OCI-LY7 (cell line): ENCODE measurements at places on chromosomes 6 and 20.

DNA sequence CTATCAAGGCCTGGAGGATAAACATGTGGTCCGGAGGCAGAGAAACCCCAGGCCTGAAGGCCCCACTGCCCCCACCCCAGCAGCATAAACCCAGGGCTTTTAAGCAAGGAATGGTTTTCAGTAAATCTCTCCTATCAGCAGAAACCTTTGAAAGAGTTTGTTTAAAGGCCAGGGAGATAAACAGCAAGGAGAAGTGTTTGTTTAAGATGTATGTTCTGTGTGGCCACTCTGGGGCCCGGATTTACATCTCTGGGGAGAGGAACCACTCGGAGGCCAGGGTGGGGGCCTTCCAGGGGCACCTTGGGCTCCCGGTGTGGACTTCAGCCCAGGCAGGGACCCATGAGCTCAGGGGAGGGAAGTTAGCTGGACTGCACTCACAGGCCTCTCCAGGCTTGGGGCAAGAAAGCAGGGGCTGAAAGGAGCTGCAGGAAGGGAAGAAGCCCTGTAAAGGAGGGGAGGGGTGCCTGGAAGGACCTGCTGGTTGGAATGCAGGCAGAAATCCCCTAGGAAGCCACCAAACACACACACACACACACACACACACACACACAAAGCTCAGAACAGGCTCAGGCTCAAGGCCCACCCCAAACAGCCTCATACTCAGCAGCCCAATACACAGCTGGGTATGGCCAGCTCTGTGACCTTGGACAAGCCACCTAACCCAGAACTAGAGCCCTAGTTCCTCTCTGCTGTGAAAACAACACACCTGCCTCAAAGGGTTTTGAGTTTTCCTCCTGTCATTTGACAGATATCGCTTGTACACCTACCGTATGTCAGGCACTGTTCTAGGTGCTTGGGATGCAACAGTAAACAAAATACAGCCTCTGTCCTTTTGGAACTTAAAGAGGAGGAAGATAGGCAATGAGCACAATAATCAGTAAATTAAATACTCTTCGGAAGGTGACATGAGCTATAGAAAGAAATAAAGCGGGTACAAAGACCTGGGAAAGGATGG lies 26.2 kb upstream of the FOXP4 start:
- DNase-seq: no peak

DNA sequence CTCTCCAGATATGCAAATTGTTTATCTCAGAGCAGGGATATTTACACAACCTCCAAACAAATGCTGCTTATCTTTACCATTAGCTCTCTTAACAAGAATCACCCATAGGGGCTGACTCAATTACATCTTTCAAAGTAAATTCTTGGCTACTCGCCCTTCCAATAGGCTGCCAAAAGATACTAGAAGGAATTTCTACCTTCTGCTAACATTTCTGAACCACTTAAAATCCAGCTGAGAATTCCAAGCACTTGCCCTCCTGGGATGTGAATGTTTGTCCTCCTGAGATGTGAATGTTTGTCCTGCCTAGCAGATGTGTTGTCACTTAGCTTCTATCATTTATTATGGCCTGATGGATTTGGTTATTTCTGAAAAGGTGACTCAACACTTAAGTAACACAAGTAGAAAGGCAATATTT lies 388.0 kb downstream of the GJA1 start:
- no peak for DNase-seq

DNA sequence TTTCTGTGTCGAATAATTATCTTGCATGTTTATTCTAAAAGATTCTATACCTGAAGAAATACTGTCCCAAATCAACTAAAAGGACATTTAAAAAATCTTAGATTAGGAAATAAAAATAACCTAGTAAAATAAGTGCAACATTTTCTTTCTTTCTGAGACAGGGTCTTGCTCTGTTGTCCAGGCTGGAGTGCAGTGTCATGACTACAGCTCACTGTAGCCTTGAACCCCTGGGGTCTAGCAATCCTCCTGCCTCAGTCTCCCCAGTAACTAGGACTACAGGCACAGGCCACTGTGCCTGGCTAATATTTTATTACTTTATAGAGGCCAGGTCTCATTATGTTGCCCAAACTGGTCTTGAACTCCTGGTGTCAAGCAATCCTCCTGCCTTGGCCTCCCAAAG lies 48.7 kb downstream of the RARS2 start:
- no peak for DNase-seq

- DNase-seq: no peak
These were observed 110.6 kb upstream of the GLP1R start for GRCh38 chr6:38937839-38938613.

GRCh38 chr20:63963348-63963741 lies 6.4 kb downstream of the ZNF512B start:
- no peak for DNase-seq

- DNase-seq: no peak
These were observed 42.6 kb downstream of the NCOA3 start for GRCh38 chr20:47544240-47544639.

- no peak for DNase-seq
These were observed 5.5 kb upstream of the TFAP2D start for GRCh38 chr6:50707652-50708300.

GRCh38 chr20:32891491-32891890 lies 32.8 kb downstream of the EFCAB8 start:
- no peak for DNase-seq

DNA sequence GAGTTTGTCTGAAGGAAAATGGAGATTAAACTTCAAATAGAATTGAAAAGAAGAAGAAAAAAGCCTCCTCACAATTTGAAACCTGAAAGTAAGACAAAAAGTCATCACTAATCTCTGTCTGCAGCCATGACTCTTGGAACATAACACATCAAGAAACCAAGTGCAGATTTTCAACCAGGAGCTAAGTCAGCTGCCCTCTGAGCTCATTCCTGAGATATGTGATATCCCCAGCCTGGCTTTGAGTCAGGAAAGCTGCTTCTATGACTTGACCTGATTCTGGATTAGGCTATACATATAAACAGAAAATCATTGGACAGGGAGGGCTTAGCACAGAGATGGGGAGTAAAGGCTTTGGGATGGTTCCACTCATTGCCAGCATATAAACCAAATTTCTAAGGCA lies 891.4 kb downstream of the TFAP2A start:
- DNase-seq: no peak

DNA sequence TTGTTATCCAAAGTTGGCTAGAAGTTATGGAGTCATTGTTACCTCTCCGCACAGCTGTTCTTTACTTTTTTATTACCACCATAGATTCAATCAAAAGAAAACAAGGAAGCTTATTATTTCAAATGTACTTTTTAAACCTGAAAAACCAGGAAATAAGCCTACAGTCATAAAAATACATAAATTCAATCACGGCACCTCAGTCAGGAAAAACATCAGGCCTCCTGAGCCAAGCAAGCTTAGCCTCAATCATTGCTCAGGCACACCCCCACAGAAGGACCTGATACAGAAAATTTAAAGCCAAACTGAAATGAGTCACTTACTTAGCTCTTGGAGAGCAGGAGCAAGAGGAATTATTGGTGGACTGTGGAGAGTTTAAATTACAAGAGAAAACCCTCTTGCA lies 44.3 kb downstream of the MARCKS start:
- DNase-seq: no peak

GRCh38 chr6:150177259-150177951 lies 34.6 kb downstream of the PPP1R14C start:
- no peak for DNase-seq

DNA sequence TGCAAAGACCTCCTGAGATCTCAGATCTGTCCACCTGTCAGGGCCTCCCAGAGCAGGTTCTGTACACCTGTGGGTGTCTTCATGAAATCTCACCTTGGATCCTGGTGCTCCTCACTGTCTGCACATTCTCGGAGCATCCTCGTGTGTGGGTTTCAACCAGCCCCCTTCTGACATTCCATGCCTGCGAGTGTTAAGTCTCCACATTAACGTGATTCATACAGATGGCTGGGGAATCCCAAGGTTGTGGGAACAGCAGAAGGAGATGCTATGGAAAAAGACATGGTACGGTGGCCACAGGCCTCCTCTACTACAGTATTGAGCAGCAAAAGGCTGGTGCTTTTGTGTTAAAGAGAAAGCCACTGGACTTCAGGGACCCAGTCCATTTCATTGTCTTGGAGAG lies 556.5 kb downstream of the DHX35 start:
- DNase-seq: no peak

- DNase-seq: no peak
These were observed 1080.7 kb downstream of the GRIK2 start for GRCh38 chr6:102474041-102474807.

DNA sequence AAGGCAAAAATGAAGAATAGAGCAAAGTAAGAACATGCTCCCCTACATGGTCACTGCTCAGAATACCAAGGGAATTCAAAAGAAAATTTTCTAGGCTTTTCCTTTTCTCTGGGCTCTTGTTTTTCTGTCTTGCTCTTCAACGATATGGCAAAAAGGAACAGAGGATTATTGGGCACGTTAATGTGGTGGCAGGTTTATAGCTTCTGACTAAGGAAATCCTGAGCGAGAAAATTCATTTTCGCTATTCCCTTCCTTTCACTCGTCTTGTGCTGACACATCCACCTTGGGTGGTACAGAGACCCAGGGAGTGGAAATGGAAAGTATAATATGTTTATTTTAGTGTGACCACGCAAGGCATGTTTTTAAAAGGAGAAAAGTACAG lies 132.8 kb downstream of the TRIM27 start:
- DNase-seq: no peak

DNA sequence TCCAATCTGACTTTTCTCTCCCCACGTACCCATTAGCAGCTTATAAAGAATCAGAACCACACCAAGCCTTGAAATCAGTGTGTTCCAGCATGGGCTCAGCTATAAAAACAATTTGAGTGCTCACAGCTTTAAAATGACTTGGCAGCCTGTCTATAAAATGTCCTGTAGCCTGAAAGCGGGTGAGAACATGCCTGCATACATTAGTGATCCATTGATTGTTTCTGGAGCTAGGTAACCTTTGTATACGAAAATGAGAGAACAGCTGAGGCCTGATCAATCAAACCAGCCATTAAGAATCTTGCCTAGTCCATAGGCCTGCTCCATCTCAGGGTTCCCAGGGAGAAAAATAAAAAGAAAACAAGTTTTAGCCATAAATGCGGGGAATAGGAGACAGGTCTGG lies 245.8 kb upstream of the SULF2 start:
- no peak for DNase-seq

GRCh38 chr20:13900496-13900895 lies 89.9 kb downstream of the SEL1L2 start:
- DNase-seq: no peak

DNA sequence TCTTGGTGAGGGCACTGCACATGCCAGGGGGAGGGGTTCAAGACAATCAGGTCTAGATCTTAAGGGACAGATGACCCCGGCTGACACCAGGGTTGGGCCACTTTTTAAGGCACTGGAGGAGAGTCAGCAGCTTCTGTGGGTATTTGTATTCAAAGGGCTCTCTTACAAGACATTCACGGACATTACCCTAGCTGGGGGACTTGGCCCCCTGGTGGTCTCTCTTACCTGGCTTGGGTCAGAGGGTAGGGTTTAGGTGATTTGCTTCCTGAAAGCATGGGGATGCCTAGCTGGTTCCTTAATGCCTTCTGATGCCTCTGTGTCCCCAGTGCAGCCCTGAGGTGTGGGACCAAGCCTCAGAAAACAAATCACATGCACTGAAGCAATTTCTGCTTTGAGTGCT lies 354.7 kb downstream of the CDC5L start:
- DNase-seq: no peak
